Stimulated activated CD8-positive, alpha-beta memory T cell treated with anti-CD3 and anti-CD28 coated beads, Interleukin-4, amount 100 ng/mL, for 1 hour (primary cell): ENCODE measurements at places on chromosomes 16 and 17.

GRCh38 chr17:60585887-60586286 is 14.1 kb upstream of the PPM1D start:
- no peak for DNase-seq

DNA sequence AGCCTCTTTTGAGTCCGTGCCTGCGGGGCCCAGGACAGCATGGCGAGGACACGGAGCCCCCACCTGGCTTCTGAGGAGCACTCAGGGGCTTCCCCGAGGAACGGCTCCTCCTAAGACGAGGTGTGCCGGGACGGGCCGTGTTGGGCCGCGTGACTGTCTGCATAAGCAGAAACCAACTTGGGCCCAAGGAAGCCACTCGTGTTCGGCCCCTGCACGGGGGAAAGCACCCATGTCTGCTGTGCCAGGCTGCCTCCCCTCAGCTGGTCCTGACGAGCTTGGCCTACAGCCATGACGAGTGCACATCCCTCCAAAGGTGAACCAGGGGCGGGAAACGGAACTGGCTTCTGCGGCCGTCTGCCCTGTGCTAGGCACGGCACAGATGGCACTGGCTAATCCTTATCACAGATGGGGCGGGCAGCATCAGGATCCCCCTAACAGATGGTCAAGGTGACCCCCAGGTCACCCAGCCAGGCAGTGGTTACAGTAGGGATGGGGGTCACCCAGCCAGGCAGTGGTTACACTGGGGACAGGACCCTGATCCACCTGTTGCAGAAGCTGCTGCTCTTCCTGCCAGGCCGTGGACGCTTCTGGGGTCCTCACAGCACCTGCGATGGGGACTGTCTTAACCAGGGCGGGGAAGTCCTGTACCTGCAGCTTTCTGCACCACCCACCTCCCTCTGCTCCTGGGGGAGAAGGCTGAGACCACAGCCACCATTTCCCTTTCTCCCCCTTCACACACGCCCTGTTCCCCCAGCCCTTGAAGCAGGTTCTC is 25.6 kb downstream of the MRM3 start:
- DNase-seq, result no peak

- DNase-seq, result no peak
Observed at GRCh38 chr17:57945996-57946797, 9.0 kb downstream of the CUEDC1 start.

DNA sequence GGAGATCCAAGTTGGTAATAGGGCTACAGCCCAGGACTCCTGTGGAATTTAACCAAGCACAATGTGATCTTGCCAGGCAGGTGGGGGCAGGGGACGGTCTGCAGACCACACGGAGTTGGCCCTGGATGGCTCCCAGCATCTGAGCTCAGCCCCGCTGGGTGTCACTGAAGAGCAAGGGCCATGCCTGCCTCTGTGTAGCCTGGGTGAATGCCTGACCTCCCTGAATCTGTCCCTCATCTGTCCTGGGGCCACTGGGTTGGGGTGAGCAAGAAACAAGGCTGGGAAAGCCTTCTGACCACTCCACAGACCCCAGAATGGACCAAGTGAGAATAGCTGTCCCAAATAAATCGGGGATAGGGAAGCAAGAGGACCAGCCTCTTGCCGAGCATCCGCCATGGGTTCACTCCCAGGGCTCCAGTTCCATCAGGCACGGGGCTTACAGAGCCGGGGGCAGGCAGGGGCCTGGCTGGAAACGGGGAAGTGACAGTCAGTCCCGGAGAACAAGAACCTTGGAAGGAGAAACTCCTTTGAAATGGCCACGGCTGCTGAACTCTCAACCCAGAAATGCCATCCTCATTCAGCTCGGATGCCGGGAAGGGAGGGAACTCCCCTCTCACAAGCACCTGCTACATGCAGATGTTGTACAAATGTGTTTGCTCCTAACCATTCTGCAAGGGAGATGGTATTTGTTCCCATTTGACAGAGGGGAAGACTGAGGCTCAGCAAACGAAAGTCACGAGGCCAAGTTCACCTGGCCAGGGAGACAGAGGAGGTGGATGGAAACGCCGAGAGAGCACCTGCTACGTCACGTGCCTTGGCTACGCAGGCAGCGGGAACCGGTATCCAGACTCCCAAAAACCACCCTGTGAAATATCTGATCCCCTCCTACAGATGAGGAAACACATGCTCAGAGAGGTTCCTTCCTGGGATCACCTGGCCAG is 50.0 kb downstream of the RMI2 start:
- DNase-seq, result no peak

- no peak for DNase-seq
Observed at GRCh38 chr16:79644971-79645667, 44.6 kb upstream of the MAF start.

GRCh38 chr17:48498164-48498850 is 32.5 kb downstream of the HOXB1 start:
- no peak for DNase-seq

DNA sequence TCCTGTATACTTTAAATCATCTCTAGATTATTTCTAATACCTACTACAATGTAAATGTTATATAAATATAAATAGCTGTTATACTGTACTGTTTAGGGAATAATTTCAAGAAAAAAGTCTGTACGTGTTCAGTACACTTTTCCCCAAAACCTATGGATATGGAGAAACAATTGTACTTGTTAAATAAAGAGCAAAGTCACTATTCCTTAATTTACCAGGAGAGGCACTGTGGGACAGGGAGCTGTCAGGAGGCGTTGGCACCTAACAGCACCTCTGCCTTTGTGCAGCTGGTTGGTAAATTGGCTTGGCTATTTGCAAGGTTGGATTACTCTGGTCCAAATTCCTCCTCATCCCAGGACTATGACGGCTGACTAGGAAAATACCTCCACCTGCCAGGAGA is 28.0 kb downstream of the CRHR1 start:
- DNase-seq, result no peak

- no peak for DNase-seq
Observed at GRCh38 chr17:78118801-78119241, 9.7 kb downstream of the TMC6 start.

DNA sequence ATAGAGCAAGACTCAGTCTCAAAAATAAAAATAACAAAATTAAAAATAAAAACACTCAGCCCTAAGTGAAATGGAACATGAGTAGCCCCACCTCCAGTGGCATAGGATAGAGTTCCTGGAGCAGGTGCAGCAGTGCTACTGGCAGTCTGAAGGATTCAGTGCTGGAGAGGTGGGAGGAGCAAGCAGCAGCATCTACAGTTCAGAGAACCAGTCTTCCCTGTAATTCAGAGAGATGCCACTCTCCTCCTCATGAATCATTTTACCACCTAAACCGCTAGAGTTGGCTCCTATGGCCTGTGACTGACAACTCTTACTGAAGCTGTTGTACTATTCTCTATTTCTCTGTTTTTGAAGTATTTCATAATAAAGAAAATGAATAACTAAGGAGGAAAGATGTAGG is 56.0 kb upstream of the SMURF2 start:
- DNase-seq, result no peak

GRCh38 chr17:57462007-57462579 is 205.8 kb downstream of the MSI2 start:
- DNase-seq, result no peak

GRCh38 chr17:49577650-49577934 is 1.9 kb downstream of the NXPH3 start:
- no peak for DNase-seq

DNA sequence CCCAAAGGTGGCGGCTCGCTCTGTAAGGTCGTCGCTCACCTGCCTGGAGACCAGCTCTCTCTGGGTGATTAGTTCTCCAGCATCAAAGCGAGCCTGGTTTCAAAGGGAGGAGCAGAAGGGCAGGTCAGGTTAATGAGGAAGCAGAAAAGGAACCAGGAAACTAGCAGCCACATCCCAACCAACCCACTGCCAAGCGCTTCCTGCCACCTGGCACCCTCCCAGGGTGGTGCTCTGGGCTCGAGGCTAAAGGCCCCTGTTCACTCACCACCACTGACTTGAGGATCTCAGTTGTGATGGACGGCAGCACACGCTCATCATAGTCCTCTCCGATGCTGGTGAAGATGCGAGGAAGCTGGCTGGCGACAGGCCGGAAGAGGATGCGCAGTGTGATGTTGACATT is 5.6 kb downstream of the PHB1 start:
- DNase-seq, result no peak

- no peak for DNase-seq
Observed at GRCh38 chr16:72800524-72801161, 247.3 kb downstream of the ZFHX3 start.

GRCh38 chr17:78718575-78719208 is 63.4 kb downstream of the CYTH1 start:
- DNase-seq, result no peak

- DNase-seq, result no peak
Observed at GRCh38 chr16:2919511-2920255, 8.0 kb downstream of the FLYWCH1 start.

GRCh38 chr17:83064021-83064731 is 15.2 kb upstream of the METRNL start:
- DNase-seq, result no peak

DNA sequence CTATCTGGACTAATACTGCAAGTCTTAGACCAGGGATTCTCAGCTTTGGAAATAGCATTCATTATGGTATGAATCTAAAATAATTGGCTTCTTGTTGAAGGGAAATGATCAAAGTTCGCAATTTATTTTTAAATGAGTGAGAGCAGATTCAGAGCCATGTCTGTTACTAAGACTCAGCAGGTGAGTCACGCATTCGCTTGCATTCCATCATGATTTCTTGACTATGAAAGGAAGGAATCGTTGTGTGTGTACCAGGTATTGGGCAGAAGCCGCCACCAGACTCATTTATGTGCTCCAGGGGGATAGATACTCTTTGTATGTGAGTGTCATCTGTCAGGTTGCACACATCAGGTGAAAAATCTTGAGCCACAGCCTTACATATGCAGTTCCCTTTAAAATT is 10.8 kb downstream of the GSG1L2 start:
- no peak for DNase-seq

- DNase-seq, result no peak
Observed at GRCh38 chr16:71352963-71353460, 5.5 kb upstream of the CALB2 start.

DNA sequence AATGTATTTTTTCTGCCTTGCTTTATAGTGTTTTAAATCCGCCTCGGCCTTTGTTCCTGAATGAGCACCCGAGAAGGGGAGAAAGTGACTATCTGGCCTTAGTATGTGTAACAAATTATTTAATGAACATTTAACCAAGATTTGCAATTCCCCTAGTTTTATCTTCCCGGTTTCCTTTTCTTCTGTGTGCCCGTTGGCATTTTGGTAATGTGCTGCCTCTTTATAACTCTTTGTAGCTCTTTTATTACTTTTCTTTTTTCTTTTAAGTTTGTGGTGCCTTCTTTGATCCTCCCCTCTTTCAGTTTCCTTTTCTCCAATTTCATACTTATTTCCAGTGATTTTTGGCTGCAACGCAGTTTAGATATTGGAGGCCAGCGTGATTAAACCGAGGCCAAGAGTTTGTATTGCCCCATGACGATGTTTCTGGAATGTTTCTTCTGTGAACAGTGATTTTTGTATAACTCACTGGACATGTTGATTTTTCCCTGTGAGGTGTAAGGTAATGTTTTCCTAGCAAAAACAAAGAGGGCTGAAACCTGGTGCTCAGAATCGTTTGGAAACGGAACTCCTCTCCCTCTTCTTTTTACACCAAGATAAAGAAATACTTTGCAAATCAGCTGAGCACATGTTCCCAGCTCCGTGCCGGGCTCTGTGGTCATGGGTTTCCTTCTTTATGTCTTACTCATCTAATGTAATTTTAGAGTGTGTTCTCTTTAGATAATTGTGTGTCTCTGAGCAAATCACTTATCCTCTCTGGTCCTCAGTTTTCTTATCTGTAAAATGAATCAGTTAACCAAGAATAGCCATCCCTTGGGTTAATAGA is 344.3 kb downstream of the WWOX start:
- DNase-seq, result no peak
